ENCODE measurements at places on chromosomes 3 and 15.

- DNase-seq, result no peak
Measured at GRCh38 chr15:73784291-73784690, 31.1 kb upstream of the INSYN1 start.

GRCh38 chr15:65466901-65467300, 44.2 kb upstream of the IGDCC4 start:
- no peak for DNase-seq

- DNase-seq, result no peak
Measured at GRCh38 chr15:74141591-74141990, 11.2 kb downstream of the ISLR2 start.

DNA sequence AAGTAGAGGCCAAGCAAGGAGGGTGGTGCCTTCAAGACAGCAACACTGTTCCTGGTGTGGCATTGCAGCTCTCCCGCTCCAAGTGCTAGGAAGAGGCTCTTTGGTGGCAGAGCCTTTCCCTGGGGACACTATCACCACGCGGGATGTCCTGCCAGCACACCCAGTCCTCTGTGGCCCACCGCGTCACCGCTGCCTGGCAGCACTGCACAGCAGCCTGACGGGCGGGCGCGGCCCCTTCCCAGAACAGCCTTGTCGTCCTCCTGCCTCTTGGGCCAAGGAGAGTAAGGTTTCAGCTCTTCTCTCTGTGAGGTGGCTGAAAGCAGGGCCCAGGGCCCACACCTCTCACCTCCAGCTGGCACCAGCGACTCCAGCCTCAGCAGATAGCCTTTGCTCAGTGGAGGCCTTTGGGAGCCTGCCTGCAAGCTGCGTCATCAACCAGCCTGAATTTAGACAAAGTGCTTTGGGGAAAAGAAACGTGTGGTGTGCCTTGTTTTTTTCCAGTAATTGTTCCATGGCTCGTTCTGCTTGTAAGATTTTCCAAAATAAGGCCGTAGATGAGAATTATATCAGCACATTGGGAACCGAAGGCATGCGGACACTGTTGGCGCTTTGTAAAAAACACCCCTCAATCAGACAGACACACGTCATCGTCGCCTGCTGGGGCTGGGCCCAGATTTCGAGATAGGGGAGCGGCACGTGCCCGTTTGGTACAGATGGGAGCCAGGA, 65.0 kb downstream of the AAGAB start:
- no peak for DNase-seq

- DNase-seq, result no peak
Measured at GRCh38 chr15:91435113-91435512, 335.1 kb downstream of the SV2B start.

GRCh38 chr3:102200560-102200959, 234.3 kb upstream of the ZPLD1 start:
- DNase-seq, result no peak

- DNase-seq, result no peak
Measured at GRCh38 chr15:39586387-39587095, 5.7 kb downstream of the THBS1 start.

DNA sequence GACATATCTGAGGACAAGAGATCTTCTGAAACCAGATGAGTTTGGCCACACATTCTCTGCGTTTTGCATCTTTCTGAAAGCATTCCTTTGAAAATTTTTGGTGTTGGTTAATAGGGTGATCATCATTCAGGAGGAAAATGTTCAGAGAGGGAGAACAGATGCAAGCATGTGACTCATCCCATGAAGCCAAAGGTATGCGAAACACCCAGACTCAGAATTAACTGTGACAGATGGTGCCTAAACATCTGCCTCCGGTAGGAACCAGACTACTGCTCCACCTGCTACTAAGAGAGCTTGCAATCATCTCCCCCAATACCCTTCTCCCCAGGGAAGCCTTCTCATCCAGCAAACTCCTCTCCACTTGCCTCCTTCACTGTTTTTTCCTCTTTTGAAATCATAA, 46.2 kb downstream of the TRIM69 start:
- DNase-seq, result no peak

DNA sequence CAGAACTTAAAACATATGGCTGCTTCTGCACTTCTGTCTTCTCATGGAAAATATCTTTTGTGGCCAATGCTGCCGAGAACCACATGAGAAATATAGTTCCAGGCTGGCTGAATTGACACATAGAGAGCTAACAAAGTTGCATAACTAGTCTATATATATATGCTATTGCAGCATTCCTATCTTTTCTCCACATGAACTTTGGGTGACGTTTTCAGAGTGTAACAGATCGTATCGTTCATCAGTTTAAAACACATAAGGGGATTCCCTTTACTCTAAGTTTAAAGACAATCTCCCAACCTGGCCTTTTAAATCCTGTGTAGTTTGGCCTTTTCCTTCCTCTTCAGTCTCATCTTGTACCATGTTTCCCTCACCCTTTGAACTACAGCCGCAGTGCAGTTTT, 394.2 kb upstream of the CBLB start:
- DNase-seq, result no peak

- DNase-seq, result no peak
Measured at GRCh38 chr15:29101491-29101890, 168.1 kb downstream of the NSMCE3 start.

GRCh38 chr15:87874896-87875711, 381.4 kb downstream of the NTRK3 start:
- no peak for DNase-seq

GRCh38 chr3:57118254-57118653, 46.9 kb downstream of the IL17RD start:
- DNase-seq, result no peak

DNA sequence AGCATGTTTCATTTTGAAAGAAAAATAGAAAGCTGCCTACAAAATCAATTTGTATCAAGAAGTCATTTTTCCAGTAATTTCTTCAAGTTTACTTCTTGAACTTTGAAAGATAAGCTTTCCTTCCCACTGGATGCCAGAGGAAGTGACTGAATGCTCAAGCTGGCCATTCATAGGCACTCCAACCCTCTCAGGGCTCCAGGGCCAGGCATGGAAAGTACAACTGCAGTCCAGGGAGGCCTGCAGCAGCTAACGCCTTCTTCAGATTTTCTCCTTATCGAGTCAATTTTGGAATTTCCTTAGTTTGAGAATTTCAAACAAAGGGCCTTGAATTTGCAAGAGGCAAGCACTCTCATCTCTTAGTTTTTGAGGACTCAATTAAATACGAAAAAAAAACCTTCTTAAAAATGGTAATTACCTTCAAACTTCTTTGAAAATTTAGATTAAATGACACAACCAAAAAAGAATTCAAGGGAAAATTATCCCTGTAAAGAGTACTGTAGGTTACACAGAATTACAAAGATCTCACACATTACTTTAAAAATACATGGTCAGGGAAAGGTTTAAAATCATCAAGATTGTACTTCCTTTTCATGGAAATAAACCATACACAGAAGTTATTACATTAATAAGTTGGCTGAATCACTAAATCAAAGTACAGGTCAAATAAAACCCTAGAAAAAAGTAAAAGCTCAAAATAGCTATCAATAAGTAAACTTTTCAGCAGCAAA, 2.5 kb downstream of the UBP1 start:
- DNase-seq, result no peak

GRCh38 chr15:101808201-101808600, 3.8 kb upstream of the OR4F15 start:
- DNase-seq, result no peak

DNA sequence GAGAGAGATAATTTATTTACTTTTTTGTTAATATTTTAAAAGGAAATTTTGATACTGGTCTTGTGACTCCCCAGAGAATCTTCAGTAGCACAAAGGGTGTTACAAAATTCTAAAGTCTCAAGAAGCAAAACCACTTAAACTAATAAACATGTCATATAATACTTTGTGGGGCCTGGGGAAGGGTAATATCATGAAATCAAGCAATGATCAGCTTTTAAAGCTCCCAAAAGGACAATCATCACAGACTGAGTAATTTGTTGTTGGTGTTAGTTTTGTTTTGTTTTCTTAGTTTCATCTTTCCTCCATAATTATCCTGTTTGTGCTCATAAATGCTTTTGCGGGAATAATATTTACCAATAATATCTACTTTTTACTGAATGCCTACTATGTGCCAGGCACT, 55.0 kb downstream of the TMEM212 start:
- DNase-seq, result no peak
